ENCODE measurements at places on chromosomes 1 and 21.

- DNase-seq: no peak
Measured at GRCh38 chr1:48030211-48030610, 33.0 kb upstream of the TRABD2B start.

DNA sequence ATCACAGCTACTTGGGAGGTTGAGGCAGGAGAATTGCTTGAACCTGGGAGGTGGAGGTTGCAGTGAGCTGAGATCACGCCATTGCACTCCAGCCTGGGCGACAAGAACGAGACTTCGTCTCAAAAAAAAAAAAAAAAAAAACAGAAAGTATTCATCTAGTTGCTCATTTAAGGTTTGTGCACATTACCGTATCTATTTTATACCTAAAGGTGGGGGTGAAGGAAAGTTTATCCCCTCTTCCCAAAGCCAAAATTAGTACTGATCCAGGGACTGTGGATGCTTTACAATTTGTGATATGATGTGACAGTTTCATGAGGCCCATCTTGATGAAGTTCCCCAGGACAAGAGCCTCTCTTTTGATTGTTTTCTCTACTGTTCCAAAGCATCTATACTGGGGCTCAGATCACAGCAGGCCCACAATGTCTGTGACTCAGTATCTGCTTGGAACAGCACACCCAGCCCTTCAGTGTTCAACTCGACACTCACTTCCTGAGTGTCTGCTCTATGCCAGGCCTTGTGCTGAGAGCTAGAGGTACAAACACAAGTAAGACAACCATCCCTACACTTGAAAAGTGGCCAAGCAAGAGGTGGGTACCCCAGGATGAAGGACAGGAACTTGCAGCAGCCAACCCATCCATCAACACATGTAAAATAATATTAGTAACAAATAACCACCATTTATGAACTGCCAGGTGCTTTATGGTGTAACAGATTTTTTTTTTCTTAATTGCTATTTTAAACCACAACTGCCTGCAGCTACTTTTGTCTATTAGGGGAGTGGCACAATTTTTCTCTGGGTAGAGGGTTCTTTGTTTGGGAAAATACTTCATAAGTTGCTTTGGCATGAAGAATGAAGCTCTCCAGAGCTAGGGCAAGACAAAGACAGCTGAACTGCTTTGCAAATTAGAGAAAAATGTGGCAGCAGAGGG, 29.0 kb upstream of the KHDRBS1 start:
- no peak for DNase-seq

GRCh38 chr1:231019711-231020110, 20.3 kb downstream of the FAM89A start:
- DNase-seq: no peak

DNA sequence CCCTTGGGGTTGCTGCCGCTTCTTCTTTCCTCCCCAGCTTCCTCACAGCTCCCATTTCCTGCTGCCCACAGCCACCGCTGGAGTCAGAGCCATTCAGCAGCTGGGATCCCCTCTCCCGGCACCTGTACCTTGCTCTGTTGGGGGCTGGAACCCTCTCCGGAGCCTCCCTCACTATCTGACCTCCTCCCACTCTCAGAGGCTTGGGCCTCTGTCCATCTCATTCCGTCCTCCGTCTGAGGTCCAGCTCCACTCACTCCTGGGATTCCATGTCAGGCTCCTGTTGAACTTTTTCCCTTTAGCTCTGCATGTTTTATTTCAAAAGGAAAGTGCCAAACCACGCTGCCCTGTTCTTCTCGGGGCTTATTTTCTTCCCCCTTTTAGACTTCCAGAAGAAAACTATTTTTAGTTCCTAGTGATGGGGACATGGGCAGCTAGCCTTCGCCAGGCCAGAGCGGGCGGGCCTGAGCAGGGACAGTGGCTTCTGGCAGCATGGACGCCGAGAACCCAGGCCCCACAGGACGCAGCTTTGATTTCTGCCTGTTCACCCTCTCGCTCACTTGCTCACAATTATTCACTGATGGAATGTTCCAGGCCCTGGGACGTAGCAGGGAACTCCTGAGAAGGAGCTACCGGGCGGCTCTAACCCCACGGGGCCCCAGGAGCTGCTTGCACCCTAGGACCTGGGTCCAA, 79.2 kb downstream of the ARHGEF10L start:
- DNase-seq: peak; percentile 36

- no peak for DNase-seq
Measured at GRCh38 chr1:241972703-241973369, 15.3 kb downstream of the BECN2 start.

GRCh38 chr1:85158910-85159309, 41.9 kb downstream of the SYDE2 start:
- no peak for DNase-seq
